ENCODE measurements at places on chromosomes 12 and 14.

DNA sequence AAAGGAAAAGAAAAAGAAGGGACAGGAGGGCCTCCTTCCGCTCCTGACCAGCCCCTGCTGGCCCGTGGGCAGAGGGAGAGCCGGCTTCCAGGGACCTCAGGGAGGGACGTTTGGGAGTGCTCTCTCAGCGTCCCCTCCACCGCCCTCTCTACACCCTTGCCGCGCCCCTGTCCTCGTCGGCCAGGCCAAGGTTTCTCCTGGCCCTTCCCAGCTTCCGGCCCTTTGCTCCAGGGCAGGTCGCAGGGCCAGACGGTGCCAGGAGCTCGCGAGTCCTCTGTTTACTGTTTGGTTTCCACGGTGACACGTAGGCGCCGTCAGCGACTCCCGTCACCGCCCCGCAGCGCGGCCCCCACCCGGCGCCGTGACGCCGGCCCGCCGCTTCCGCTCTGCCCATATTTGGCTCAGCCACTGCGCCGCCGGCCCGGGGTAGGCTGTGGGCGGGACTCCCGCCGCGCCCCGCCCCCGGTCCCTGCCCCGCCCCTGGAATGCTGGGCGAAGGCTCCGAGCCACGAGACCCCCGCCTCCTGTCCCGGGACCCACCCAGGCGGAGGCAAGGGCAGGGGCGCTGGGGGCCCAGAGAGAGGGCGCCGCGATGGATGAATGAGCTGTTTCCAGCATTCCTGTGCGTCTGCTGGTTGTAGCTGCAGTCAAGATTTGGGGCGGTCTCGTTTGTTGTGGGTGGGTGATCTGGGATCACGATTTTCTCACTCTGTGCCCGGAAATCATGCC lies 15.5 kb downstream of the FOS start:
- peak; percentile 96 for DNase-seq

GRCh38 chr14:69855180-69855832 lies 23.9 kb upstream of the SMOC1 start:
- no peak for DNase-seq

GRCh38 chr12:30286345-30286926 lies 409.2 kb downstream of the IPO8 start:
- DNase-seq = no peak

DNA sequence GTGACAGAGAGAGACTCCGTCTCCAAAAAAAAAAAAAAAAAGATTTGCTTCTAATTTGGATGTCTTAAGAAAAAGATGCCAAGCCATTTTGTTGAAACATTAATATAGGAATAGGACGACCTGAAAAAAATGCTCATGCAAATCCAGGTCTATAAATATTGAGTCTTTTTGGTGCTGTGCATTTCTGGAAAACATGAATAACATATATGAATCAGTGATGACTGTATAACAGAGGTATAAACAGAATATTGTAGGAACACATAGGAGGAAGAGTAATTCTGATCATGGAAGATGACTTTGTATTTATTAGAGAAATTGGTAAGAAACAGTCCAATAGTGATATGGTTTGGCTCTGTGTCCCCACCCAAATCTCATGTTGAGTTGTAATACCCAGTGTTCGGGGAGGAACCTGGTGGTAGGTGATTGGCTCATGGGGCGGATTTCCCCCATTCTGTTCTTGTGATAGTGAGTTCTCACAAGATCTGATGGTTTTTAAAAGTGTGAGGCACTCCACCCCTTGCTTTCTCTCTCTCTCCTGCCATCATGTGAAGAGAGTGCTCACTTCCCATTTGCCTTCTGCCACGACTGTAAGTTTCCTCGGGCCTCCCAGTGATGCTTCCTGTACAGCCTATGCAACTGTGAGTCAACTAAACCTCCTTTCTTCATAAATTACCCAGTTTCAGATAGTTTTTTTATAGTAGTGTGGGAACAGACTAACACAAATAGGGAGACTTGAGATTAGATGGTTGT lies 3.0 kb upstream of the SRSF5 start:
- DNase-seq = no peak

DNA sequence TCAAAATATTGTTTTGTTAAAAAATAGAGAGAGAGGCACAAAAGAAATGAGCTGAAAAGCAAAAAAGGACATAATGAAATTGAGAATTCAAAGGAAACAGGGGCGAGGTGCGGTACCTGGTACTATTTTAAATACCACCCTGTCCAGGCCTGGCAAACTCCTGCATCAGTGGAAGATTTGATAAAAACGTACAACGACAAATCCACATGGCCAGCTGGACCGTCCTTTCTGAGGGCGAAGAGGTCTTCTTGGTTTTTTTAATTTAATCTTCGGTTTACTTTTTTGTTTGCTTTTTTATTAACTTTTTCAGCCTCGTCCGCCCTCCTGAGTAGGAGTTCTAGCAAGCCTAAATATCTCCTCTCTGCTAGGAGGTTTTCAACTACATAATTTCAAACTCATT lies 11.9 kb downstream of the BCL11B start:
- DNase-seq = no peak

GRCh38 chr12:103769240-103769945 lies 71.6 kb downstream of the NT5DC3 start:
- DNase-seq = no peak

- DNase-seq = no peak
These were observed 5.7 kb upstream of the ZNF385A start for GRCh38 chr12:54390176-54390667.

DNA sequence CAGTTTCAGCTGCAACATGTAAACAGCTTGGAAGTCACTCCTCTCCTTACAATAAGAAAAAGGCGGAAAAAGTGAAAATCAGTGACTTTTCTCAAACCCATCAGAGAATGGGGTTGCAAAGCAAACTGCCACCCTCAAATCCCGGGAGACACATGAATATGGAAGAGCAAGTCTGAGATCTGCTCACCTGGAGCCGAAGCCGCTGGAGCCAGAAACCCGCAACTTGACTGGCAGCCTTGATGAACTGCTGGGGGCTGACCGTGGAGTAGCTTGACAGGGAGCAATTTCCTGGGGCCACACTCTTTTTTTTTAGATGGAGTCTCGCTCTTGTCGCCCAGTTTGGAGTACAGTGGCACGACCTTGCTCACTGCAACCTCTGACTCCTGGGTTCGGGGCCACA lies 208.2 kb downstream of the KIF26A start:
- DNase-seq = no peak

DNA sequence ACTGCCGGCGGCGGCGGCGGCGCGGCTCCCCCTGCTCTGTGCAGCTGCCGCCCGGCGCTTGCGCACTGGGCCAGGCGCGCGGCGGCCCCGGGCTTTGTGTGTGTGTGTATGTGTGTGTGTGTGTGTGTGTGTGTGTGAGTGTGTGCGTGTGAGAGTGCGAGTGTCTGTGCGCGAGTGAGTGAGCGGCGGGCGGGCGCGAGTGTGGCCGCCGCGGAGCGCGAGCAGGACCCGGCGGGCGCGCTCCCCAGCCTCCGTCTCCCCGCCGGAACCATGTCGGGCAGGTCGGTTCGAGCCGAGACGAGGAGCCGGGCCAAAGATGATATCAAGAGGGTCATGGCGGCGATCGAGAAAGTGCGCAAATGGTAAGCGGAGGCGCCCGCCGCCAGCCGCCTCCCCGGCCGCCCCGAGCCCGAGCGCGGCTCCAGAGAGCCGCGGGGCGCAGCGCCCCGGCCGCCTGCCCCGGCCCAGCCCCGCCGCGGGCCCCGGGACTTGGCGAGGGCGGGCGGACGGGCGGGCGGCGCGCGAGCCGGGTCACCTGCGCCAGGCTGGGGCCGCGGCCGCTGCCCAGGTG lies at the start of gene BCL7A:
Gene BCL7A, plus strand, starts transcription at position 63 of the 571 bp plus-strand sequence. Its CDS starts 208 bp downstream, at position 271.
- peak; percentile 72 for DNase-seq

DNA sequence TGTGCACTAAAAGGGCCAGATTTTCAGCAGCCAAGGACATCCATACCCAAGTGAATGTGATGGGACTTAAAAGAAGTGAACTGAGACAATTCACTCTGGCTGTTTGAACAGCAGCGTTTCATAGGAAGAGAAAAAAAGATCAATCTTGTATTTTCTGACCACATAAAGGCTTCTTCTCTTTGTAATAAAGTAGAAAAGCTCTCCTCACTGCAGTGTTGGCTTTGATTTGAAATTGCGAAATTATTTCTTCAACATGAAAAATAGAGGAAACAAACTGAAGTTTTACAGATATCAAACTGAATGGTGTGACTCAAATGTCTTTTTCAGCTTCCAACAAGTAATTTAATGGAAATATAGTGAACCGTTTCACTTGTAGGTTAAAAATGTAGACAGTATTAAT lies 11.3 kb upstream of the KCNMB4 start:
- no peak for DNase-seq

DNA sequence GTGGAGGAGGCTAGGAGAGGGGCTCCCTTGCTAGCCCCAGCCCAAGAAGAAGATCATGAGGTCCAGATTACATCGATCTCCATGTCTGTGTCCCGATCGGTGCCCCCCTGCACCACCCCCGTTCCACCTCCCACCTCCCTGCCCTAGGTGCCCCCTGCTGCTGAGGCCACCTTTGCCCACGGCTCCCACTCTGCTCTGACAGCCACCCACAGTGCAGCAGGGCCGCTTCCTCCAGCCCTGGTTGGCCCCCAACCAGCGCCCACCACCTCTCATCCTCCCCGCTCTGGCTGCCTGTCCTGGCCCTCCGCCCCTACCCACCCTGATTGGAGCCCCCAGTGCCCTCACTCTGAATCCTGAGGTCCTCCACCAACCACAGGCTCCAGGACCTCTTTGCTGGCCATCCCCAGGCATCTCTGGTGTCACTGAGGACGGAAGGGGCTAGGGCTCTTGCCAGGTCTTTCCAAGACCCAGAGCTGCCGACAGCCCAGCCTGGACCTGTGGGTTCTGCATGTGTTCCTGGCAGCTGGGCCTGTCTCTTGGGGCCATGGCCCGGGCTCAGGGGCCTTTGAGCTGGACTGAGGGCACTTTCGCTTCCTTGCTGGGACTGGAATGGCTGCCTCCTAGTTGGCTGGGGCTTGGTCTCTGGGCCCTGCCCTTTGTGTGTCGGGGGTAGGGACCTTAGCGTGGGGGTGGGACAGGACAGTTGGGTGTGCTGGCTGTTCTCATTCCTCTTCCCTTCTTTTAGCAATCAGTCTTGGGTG lies 7.2 kb upstream of the PLXNC1 start:
- no peak for DNase-seq

- no peak for DNase-seq
These were observed 1.8 kb downstream of the ELK3 start for GRCh38 chr12:96195845-96196451.

GRCh38 chr14:88864198-88864597 lies 39.7 kb downstream of the TTC8 start:
- no peak for DNase-seq

- DNase-seq = no peak
These were observed 74.6 kb downstream of the AKAP6 start for GRCh38 chr14:32403688-32404087.

- no peak for DNase-seq
These were observed 123.8 kb upstream of the LRFN5 start for GRCh38 chr14:41482861-41483260.

DNA sequence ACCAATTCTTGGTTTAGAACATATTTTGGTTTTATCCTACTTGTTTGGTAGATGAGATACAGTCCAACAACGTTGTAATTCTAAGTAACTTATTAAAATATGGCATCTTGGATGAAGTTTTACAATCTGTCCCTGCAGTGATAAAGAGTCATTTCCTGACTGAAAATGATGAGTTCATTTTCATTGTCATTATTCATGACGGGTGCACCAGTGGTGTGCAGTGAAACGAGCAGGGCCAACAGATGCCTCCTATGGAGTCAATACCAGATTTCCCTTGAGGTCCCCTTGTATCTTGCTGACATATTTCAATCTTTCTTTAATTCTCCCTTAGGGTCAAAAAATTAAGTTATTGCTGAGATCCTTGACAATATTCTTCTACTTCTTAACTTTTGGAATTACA lies 438.5 kb downstream of the LRIG3 start:
- DNase-seq = no peak

- no peak for DNase-seq
These were observed 50.0 kb downstream of the FOS start for GRCh38 chr14:75328558-75329155.

DNA sequence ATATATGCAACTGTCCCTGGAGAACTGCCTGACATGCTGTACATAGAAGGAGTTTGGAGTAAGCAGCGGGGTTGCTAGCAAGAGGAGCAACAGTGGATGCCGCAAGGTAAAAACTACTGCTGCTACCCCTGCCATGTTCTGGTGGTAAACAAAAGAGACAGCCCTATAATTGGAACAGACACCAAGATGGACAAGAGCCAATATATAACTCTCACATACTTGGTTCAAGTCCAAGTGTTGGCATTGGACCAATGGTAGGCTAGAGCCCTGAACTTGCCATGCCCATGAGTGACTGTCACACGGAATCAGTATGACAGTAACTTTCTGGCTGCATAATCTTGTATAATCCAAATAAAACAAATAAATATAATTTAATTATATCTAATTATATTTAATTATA lies 13.7 kb downstream of the ATXN7L3B start:
- DNase-seq = no peak

GRCh38 chr14:26527095-26527494 lies 70.7 kb downstream of the NOVA1 start:
- no peak for DNase-seq

- no peak for DNase-seq
These were observed 32.8 kb downstream of the NRXN3 start for GRCh38 chr14:78202976-78203375.

DNA sequence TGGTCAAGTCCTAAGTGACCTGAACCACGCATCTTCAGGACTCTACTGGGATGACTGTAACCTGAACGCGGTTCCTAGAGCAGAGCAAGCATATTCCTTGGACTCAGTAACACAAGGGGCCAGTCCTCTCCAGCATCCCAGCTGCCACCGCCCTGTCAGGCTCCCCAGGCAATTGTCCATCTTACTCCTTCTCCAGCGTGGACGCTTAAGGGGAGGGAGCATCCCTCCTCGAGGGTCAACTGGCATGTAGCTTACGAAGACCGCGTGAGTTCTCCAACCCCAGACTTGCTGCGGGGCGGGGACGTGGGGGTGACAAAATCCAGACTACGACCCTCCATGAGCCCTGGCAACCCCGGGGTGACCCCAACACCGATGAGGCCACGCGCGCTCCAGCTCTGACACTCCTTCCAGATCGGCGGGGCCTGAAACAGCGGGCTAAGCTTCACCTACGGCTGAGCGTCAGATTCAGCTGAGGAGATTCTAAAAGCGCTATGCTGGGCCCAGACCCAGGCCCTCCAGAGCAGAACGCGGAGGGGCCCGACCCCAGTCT lies 846 bp upstream of the MTHFD1 start:
- DNase-seq = no peak

Measured in activated B cell treated with CpG ODN at 0.5 μM for 24 hours (primary cell).